ENCODE measurements at places on chromosomes 1 and 21.
A peak's percentile ranks its signal among the peaks of the same experiment; 100 is the strongest.

DNA sequence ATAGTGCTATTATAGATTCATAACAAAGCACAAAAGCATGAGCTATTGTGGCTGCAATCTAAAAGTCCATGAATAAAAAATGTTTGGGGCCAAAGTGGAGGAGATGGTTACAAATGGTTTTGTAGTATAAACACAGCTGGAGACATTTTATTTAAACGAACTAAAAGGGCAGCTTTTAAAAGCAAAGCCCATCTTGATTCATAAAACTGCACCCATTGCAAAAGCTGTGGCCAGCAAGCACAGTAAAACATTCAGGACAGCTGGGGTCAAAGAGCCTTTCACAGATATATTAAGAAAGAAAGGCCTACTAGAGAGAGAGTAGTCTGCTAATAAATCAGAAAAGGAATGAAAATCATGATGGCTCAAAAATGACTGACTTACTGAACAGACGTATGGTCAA, 520.8 kb downstream of the NUF2 start:
- no peak for DNase-seq

GRCh38 chr21:39666026-39666425, 53.3 kb downstream of the B3GALT5 start:
- DNase-seq: no peak

DNA sequence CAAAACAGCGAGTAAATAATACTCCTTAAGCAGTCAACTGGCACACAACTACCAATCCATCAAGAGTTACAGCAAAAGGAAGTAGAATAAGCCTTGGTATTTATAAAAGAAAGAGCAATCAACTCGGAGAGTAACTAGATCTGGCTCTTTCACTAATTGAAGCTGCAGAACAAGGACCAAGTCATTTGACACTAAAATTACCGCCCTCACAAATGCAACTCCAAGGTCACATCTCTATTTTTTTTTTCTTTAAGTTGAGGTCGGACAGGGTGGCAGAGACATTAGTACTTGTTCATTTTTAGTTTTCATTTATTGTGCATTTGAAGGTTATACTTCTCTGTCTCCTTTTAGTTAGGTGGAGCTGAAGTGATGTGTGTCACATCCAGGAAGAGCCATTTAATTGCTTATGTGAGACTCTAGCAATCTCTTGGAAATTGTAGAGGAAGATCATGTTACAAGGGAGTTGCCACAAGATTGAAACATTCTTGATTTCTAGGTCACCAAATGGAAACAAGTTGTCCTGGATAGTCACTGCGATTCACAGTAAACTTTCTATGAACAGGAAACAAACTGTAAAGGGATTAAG, 138.1 kb upstream of the ADAMTS5 start:
- no peak for DNase-seq

DNA sequence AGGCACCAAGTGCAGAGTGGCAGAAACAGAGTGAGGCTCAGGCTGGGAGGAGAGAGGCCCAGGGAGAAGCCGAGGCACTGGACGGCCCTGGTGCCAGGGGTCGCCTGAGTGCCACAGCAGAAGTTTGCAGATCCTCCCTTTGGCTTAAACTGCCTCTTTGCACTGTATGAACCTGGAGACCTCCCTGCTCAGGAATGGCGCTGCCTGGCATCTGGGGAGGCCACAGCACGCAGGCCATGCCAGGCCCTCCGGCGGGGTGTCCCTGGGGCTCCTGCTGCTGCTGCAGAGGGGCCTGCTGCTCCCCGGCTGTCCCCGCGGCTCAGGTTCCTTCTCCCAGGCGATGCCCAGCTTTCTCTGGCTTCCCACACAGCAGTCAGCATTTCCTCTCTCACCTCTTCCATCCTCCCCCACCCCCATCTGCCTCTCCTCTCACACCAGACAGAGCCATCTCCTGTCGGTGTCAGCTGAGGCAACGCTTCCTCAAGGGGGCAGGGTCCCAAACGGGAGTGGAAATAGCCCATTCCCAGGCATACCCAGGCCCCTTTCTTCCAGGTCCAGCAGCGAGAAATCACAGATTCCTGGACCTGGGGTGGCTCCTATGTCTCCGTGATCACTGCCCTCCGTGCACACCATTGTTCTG, 35.2 kb downstream of the SYT6 start:
- DNase-seq: no peak

GRCh38 chr21:37475186-37475868, 108.8 kb downstream of the DYRK1A start:
- DNase-seq: no peak

DNA sequence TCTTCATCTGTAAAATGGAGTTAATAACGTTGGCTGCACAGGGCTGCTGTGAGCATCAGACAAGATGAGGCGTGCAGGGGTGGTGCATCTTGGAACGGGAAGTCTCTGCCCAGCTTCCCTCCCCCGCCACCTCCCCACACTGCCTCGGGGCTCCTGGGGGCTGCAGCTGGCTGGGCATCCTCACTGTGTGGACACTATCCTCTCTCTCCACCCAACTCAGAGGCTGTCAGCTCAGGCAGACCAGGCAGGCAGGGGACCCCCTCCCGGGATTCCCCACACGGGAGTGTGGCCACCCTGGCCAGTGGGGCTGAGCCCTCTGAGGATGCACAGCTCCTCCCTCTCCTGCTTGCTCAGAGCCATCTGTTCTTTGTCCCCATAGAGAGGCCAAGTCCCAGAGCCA, 122.7 kb downstream of the CCDC185 start:
- DNase-seq: no peak

- DNase-seq: no peak
Measured at GRCh38 chr1:156281693-156282478, 739 bp downstream of the SMG5 start.

DNA sequence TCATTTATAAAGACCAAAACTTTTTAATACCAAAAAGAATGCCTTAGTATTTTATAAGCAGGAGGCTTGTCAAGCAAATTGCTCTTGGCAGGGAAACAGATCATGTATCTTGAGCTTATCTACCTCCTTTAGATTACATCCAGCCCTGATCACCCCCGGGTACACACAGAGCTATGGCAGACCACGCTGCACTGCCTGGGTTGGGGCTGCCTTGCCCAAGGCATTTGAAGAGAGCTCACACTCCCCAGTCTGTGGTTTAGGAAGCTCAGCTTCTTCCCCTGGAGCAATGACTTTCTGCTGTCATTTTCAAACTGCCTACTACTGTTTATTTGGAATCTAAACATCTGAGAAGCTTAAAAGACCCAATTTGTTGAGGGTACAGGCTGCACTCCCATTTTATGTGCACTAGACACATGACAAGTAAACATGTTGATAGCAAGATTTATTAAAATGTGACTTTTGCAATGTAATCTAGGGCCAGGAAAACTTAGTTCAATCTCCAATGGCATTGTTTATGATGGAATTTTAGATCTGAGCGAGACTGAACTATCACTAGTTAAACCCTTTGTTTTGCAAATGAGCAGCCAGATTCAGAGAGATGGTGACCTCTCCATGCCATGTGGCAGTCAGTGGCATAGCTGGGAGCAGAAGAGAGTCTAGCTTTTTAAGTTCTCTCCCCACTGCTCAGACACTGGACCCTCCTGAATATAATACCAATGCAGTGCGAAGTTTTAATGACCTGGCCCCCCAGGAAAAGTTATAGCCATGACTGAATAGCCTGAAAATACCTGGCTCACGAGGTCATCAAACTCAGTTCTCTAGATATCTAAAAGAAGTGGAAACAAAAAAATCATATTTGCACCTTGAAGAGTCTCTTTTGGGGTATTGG, 214.9 kb downstream of the HLX start:
- DNase-seq: no peak

- DNase-seq: no peak
Measured at GRCh38 chr1:69180358-69180757, 387.4 kb upstream of the LRRC7 start.

DNA sequence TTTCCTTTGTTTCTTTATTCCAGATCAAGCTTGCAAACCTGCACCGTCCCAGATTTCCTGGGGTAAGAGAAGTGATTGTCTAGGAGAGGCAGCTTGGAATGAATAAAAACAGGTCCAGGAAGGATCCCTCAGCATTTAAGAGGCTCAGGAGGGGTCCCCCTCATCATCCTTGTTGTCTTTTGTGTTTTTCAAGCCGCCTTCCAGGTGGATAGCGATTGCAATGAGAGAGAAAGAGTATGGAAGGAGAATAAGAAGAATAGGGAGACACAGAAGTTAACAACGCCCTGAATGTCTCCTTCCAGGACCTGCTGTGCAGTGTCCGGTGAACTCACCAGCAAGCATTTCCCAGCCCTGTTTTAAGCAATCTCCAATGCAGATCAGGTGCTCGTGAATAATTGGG, 8.5 kb downstream of the ERG start:
- DNase-seq: no peak

- no peak for DNase-seq
Measured at GRCh38 chr1:52574594-52574993, 21.7 kb upstream of the TUT4 start.

- DNase-seq: no peak
Measured at GRCh38 chr1:158199849-158200248, 19.2 kb downstream of the CD1D start.

DNA sequence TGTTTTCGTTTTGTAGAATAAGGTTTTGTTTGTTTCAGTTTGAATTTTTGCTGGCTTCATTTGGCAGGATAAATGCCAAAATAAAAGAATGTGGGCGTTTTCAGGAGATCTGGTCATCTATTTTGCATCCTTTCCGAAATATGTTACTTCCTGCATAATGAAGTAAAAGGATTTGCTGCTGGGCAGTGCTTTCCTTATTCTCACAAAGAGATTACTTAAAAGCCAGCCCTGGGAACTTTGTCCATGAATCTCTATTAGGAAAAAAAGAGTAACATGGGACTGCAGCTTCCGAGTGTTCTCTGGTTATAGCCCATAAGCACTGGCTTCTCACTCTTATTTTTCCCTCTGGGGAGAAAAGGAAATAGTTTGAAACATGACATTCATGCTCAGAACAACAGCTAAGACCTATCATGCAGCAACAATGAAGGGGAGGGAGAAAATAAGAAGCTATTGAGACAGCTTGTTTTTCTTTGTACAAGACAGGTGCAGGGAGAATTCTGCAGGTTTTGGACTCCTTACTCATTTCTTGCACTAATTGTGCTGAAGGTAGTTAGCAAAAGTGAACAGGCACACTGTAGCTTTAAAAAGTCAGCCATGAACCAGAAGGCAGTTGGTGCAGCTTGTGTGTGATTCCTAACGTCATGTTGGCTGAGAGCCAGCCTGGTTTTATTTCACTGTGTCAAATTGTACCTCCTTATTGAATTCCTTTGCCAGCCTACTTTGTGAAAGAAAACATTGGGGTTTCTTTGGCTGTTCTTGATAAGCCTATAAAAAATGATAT, at the start of gene SAMD13:
TSS of gene SAMD13 (plus strand) at position 705 of the 781 bp plus-strand sequence. CDS start 1,527 bp downstream, outside the sequence.
- peak; percentile 29 for DNase-seq

GRCh38 chr1:75484789-75485188, 126.1 kb downstream of the SLC44A5 start:
- DNase-seq: no peak

DNA sequence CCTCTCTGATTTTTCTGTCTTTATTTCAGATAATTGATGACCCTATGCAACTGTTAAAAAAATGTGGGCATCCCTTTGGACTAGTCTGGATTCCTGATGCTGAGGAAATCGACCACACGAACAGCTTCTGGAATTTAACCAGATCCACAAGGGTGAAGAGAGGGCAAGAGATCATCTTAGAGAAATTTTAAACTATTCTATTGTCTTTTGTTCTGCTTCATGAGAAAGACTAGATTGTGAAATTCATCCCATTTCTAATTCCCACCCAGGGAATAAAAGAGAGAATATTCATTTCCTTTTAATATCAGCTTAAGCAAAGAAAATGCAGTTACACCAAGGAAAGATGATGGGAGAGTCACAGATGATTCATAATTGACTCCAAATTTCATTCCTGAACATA, 71.8 kb downstream of the DUSP10 start:
- DNase-seq: no peak

DNA sequence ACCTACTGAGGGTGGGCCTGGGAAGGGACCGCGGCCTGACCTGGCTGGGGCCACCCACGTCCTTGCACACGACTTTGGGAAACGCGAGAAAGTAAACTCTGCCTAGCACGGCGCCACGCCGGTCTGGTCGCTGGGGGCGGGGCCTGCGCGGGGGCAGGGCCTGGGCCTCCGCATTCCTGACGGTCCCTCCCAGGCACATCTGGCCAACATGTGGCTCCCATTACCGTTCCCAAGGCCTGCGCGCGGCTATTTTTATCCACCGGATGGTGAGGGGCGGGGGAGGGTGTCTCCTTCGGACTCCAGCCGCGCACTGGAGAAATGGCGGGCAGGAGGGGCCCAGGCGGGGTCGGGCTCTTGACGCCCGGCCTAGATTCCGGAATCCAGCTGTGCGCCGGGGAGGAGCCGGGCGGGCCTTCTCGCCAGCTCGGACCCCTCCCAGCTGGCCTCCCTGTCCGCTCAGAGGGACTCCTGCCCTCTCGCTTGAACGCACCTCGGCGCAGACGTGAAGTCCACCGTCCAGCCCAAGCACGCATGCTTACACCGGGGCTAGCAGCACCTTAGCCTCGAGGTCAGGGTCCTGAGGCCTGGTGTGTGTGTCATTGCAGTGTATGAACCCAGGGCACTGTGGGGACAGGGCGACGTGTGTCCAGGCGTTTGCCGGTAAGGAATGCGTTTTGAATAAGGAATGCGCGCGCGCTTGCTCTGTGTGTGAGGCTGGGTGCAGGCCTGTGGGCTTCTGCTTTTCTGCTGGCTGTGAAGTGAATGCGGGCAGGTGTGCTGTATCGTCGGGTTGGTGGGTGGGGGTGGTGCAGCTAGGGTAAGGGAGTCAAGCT, 2.1 kb downstream of the EVA1B start:
- no peak for DNase-seq

- DNase-seq: peak; percentile 16
Measured at GRCh38 chr1:48227165-48228013, 4.9 kb downstream of the SLC5A9 start.

DNA sequence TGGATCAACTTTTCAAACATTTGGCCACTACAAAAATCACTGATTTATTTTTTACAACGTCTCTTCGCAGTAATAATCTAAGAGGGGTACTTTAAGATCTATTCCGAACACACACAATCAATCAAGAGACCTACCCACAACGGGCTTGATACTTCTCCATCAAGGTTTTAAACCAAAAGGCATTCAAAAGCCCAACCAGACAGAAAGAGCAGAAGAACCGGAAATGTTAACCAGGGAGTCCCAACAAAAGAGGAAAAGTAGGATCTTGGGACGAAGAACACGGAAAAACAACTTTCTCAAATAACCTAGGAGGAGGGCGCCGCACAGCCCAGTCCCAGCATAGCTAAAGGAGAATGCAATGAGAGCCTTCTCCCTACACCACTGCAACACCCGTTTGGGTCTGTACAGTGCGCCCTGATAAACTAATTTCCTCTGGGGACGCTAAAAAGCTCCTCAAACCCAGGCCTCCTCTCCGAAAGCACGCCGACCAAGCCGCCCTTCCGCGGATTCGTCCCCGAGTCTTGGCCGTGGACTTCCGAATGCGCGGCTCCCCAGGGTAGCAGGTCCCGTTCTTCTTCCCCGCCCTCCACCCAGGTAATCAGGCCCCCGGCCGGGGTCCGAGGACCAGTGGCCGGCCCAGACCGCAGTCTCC, 623 bp downstream of the RPL22 start:
- DNase-seq: peak; percentile 24

DNA sequence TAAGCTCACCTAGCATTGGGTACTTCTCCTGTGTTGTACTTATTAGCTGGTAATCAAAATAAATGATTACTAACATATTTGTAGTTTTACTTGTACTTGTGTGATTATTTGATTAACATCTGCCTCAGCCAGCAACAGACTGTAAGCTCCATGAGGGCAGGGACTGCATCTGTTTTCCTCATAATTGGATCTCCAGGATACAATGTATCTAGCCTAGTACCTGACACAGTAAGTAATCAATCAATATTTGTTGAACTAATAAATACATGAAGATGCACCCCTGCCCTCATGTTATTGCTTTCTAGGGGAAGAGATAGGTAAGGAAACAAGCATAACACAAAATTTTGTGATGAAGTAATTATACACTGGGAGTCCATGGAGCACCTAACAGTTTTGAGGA, 101.5 kb downstream of the TENT5C start:
- no peak for DNase-seq

- DNase-seq: no peak
Measured at GRCh38 chr1:226973898-226974543, 33.9 kb downstream of the COQ8A start.

Measured in activated gamma-delta T cell treated with Interleukin-2 at 50 U/mL for 16 hours (primary cell).